ENCODE measurements at places on chromosomes 6 and 20.

GRCh38 chr20:41483553-41483930, 116.9 kb upstream of the EMILIN3 start:
- DNase-seq = no peak

GRCh38 chr6:46310196-46310595, 139.4 kb upstream of the ENPP5 start:
- DNase-seq = no peak

- DNase-seq = no peak
Observed at GRCh38 chr6:166204852-166205650, 37.4 kb upstream of the TBXT start.

GRCh38 chr6:14641423-14642135, 524.0 kb downstream of the CD83 start:
- no peak for DNase-seq

DNA sequence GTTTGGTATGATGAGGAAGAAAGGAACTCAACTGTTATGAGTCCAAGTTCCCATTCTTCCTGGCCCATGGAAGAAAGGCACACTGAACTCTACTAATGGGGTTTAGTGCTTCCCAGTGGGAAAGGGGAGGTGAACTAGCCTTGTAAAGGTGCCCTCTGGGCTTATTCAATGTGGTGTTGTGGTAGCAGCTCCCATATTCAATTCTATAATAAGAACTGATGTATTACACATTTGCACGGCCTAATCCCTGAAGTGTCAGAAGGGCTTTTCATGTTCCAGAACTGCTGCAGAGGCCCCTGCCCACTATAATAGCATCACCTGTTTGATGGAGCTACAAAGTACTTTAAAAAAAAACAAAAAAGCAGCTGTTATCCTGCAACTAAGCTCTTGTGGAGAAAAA, 17.1 kb downstream of the PRKN start:
- DNase-seq = no peak

DNA sequence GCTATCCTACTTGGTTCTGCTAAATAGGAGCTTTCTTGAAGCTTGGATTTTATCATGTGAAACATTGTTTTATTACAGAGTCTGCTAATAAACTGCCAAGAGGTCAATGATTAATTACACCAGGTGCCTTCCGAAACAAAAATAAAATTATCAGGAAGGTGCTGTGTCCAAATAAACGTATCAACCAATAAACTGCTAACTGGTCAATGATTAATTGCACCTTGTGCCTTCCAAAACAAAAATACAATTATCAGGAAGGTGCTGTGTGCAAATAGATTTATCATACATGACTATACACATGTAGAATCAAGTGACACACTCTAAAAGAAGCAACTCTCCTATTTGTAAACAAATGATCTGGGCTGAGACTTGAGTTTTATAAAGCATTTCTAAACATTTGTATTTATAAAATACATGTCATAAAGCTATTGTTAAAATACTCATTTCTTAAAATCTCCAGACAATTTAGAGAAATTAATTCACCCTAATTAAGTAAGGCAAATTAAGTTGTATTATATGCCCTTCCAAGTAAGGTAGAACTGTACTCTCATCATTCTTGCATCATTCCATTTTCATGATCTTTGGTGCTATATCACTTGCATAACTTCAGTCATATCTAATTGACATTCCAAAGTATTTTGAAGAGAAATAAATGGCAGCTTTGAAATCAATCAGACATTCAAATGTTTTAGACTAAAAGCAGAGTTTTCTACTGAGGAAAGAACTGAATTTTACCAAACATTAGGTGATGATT, 26.8 kb downstream of the SPTLC3 start:
- no peak for DNase-seq

GRCh38 chr6:558089-558488, 98.8 kb downstream of the HUS1B start:
- DNase-seq = no peak

GRCh38 chr6:143053856-143054255, 6.8 kb upstream of the AIG1 start:
- DNase-seq = no peak
